ENCODE measurements at places on chromosomes 2 and 18.

- no peak for DNase-seq
Measured at GRCh38 chr2:26900831-26901321, 52.9 kb downstream of the DPYSL5 start.

DNA sequence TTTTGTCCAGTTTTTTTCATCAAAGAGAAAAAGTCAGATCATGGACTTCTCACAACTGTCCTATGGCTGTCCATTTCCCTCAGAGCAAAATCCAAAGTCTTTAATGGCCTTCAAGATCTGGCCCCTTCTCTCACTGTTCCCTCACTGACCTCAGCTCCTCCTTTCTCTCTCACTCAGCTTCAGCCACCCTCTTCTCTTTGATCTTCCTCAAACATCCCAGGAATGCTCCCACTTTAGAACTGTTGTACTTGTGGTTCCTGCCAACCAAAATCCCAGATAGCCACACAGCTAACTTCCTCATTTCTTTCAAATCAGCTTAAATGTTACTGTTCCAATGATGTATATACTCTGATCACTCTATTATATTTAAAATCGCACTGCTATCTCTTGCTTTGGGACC, 82.9 kb downstream of the NUP35 start:
- DNase-seq, result no peak

DNA sequence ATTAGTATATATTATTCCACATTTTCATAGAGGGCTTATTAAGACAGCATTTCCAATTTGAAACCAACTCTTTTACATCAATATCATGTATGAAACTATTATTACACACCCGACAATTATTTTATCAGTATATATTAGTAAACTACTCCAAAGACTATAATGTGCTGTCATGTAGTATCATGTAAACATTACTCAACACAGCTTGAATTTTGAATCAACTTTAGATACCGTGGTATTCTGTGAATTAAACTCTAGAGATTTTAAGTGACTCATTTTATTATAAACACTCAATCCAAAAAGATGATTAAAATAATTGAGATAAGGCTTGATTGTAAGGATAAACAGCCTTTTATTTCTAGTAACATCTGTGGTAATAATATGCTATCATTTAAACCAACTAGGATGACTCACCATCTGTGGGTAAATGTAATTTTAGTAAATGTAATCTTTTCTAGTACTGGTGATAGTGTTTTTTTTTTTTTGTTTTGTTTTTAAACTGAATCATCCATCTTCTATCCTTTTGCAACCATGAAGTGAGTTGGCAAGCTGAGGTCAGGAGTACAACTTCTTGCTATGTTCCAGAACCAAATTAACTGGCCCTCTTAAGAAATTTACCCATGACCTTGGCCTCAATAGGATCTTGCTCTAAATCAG, 144.3 kb upstream of the SMAD7 start:
- no peak for DNase-seq

GRCh38 chr18:50654658-50655550, 95.0 kb downstream of the MAPK4 start:
- no peak for DNase-seq

DNA sequence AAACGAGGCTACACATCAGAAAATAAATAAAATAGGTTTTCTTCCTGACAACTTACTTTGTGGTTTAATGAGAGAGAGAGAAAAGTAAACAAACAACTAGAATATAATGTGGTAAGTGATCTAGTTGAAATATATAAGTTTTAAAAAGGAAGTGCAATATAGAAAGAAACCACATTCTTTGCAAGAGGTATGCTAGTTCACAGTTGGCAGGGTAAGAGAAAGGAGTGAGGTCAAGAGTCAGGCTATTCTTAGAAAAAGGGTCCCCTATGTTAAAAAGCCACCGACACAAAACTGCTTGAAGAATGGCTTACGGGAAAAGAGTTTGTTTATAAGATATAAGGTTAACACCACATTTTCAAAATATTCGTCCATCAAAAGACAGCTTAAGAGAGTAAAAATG, 462.1 kb downstream of the ERBB4 start:
- no peak for DNase-seq

DNA sequence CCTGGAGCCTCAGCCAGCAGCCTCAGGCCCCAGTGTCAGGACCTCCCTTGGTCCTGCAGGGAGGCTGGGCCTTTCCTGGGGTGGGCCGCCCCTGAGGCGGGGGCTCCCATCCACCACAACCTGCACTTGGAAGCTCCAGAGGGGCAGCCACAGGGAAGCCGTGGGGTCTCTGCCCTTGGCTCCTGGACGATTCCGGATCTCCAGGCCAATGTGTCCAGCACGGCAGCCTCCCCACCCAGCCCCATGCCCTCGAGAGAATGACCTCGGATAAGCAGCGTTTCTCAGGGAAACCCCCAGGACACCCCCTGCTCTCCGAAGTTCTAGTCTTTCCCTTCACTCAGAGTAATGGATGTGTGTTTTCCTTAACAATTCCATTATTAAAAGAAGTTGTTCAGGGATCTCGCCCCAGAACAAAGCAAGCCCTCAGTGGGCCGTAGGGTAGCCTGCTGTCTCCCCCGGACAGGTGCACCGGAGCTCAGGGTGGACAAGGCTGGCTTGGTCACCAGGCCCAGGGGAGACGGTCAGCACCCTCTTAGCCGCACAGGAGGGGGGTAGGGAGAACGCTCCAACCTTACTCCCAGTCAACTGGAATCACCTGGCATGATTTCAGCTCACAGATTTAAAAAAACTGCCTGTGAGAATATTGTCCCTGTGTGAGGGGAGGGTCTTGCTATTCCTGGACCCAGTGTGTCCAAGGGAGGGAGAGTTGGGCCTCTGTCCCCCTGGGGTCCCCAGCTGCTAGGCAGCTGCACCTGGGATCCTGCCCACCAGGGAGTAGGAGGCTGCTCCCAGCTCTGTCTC, 72.2 kb upstream of the OTOS start:
- DNase-seq, result no peak

GRCh38 chr2:209741953-209742352, 29.7 kb upstream of the UNC80 start:
- no peak for DNase-seq

- no peak for DNase-seq
Measured at GRCh38 chr2:189318761-189319160, 122.5 kb upstream of the WDR75 start.

GRCh38 chr2:655626-656025, 21.6 kb downstream of the TMEM18 start:
- DNase-seq, result no peak

DNA sequence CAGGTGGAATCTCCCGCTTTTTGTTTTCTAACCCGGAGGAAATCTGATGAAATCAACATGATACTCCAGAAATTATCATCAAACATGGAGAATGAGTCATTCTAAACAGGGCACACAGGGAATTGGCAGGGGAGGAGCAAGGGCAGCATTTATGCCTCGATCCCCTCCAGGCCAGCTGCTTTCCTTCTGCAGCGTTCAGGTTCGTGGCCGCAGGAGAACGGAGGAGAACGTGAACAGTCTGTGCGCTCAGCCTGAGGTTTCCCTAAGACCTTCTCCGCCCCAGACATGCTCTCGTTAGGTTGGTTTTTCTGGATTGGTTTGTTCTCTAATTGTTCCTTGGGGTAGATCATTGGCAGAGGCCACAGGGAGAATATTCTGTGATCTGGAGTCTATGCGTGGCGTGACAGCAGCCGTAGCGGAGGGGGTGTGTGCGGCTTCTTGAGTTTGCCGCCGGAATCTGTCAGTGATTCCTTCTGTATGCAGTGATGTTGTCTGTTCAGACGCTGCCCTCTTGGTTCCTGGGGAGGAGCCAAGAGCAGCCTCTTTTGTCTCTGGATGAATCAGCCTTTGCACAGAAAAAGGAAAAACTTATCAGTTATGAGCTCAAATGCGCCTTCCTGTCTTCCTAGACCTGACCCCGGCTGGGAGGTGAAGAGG, 75.9 kb downstream of the SH3BP4 start:
- DNase-seq, result no peak

DNA sequence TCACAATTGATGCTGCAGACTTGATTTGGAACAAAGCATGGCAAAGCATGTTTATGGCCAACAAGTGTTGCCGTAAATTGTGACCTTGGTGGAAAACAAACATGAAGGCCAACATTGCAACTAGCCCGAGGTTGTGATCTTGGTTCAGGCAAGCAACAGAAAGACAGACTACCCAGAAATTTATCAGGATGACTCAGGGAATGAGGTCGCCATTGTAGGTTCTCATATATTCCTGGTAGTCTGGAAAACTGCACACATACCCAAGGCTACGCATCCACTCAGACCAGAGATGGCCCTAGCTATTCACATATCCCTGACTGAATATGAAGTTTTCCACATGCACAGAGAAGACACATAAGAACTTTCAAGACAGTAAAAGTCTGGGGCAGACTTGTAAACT, 30.1 kb downstream of the CYP1B1 start:
- DNase-seq, result no peak

- DNase-seq, result no peak
Measured at GRCh38 chr18:9049495-9049809, 53.0 kb upstream of the NDUFV2 start.

DNA sequence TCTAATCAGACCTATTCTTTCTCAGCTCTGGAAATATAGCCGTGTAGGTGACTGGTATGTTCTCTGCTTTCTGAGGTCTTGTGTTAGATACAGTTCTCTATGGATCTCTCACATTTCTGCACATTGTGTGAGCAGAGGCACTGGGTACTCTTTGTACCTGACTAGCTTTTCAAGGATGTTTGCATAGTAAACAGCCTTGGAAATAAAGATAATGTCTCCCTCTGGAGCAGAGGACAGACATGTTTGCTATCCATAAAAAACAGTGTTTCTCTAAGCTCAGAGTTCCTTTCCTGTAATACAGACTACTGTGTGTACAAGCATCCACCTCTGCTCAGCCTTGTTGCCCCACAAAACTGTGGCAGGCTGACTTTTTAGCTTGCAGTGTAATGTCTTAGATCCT, 279.2 kb downstream of the CTNNA2 start:
- no peak for DNase-seq

GRCh38 chr2:121796239-121796638, 40.8 kb downstream of the TSN start:
- DNase-seq, result no peak

DNA sequence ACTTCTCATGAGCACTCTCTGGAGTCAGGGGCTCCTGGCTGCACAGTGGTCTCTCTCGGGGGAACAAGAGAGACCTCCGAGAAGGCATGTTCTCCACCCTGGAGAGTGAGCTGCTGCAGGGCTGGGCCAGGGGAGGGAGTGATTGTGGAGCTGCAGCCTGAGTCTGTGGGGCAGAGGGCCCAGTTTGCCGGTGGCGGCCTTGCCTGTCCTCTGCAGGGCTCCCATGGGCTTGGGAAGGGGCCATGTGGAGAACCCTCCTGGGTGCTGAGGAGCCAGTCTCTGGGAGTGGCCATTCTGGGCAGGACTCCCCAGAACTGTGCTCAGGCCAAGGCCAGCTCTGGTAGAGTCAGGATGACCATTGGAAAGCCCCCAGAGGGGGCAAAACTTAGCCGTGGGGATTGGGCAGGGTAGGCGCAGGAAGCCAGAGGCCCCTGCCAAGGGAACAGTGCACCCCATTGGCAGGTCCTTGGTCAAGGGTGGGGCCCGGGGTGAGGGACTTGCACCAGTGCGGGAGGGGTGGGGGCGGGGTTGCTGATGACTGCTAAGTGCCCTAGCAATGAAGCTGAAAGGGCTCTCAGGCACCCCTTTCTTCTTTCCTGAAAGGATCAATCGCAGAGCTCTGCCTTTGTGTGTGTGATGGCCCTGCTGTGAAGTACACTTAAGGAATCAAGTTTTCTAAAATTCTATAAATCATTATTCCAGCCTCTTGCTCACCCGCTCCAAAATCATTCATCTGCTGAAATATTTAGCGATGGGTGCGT, 69.7 kb upstream of the BOD1L2 start:
- no peak for DNase-seq

DNA sequence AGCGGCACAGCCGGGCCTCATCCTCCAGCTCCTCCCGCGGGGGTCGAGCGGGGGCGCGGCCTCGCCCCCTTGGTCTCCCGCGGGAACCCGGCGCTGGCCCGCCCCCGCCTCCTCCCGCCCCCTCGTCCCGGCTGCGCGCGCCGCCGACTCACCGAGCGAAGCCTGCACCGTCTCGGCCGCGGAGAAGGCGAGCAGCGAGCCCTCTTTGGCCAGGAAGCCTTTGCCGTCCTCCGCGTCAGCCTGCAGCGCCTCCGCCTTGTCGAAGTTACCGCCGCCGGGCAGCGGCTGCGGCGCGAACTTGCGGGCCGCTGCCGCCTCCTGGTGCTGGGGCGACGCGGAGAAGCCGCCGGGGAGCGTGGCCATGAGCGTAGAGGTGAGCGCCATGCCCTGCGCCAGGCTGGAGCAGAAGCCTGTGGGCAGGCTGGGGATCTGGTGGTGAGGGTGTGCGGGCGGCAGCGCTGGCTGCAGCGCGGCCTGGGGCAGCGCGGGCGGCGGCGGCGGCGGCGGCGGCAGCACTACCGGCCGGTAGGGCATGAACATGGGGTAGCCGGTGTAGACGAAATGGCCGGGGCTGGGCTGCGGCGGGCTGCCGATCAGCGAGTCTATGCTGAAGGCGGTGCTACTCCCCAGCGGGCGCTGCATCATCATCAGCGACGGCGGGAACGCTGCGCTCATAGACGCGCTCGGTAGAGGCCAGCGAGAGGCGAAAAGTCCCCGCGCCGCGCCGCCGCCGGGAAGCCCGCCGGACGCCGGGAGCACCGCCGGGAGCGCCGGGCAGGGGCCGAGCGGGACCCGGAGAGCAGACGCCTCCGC, 683 bp downstream of the GBX2 start:
- no peak for DNase-seq

DNA sequence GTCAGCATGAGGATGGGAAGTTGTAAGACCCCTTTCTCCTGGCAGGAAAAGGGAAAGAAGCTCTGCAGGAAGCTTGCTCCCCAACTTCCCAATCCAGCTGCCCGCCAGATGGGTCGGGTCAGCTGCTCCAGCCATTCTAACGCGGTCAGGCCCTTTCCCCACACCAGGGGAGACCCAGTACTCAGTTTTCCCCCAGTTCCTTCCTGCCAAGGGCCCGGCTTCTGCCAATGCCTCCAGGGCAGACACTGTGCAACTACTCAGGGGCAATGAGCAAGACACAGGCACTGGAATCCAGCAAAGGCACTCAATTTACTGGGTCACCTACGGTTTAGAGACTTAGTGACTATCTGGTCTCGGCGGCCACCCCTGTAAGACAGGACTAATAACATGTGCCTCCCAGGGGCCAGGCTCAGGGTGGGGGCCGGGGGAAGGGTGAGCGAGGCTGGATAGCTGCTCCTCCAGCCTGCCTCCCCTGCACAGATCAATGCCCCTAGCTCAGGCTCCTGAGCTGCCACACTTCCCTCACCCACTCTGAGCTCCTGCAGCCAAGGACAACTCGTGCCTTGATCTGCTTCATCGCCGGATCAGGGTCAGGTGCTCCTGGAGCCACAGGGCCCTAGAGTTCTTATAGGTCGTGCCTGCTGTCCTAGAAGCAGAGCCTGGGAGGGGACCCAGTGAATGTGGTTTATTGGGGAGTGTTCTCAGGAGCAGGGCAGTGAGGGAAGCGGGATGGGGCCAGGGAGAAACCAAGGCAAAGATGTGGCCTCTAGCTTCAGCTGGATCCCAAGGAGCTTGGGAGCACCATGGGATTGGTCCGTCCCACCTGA, 171.1 kb downstream of the ZFP36L2 start:
- DNase-seq, result no peak

- no peak for DNase-seq
Measured at GRCh38 chr2:199303728-199304177, 154.0 kb downstream of the SATB2 start.

All from stimulated activated CD4-positive, alpha-beta T cell treated with anti-CD3 and anti-CD28 coated beads, TNF-alpha, amount 100 ng/mL, for 24 hours (primary cell).